ENCODE measurements at places on chromosomes 2 and 18. TPM values are rescaled to one million over a fixed set of nuclear protein-coding genes. Genes with fewer than 3 reads are reported as not detected.
A peak's percentile ranks its signal among the peaks of the same experiment; 100 is the strongest.

GRCh38 chr2:220228310-220229006 lies 601.0 kb downstream of the SLC4A3 start:
- no peak for DNase-seq

GRCh38 chr18:9380621-9381395 lies 46.2 kb downstream of the TWSG1 start:
- no peak for DNase-seq

GRCh38 chr2:181781078-181781786 lies 100.9 kb upstream of the NEUROD1 start:
- DNase-seq = no peak

- no peak for DNase-seq
Measured at GRCh38 chr2:18750672-18751554, 161.5 kb upstream of the NT5C1B start.

DNA sequence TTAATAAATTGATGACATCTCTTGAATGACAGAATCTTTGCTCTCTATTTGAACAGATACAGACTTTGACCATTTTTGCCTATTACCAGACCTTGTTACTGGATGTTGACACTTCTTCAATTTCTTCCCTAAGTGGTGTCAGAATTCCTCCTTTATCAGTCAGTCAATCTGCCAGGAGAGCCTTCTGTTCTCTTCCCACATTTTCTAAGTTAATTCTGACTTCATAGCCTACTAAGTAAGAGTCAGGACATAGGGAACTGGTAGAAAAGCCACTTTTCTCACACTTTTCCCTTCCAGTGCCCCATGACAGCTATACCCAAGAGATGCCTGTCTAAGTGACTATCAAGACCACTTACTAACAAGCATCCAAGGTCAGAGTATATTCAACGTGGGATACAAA lies 1187.5 kb upstream of the NXPH2 start:
- DNase-seq = no peak

DNA sequence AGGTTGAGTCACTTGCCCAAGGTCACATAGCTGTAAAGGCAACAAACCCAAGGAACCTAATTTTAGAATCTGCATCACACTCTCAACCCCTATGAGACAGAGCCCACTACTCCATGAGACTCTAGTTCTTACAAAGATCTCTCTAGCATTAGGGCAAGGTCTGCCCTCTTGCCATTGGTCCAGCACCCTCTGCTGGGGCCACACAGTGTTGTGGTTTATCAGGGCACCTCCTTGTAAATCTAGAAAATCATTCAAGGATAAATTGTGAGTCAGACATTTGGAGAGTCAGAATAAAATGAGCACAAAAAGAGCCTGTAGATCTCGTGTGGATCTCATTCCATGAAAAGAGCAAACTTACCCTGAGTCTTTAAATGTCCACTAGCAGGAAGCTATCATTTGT lies 91.2 kb downstream of the SLC8A1 start:
- no peak for DNase-seq

- DNase-seq = no peak
Measured at GRCh38 chr2:37190290-37190689, 1.8 kb upstream of the SULT6B1 start.

DNA sequence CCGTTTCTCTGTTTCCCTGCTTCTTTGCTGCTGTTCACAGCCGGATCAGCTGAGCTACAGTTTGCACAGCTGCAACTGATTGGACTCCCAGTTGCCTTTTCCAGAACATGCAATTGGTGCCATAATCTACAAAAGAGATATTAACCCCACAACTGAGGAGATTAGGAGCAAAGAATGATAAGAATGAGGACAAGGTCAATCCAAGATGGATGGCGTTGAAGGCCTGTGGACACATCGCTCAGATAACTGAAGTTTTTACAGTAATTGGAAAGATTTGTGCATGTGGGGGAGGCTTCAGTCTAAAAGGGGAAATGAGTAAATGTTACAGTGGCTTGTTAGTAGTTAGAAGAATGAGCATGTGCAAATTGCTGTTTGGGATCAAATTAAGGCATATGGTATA lies 263.2 kb downstream of the TGIF1 start:
- DNase-seq = no peak

- DNase-seq = no peak
Measured at GRCh38 chr18:69680123-69680522, 267.6 kb downstream of the CD226 start.

GRCh38 chr2:233445152-233445830 lies 91.0 kb downstream of the DGKD start:
- DNase-seq = no peak

GRCh38 chr18:27404855-27405254 lies 219.7 kb upstream of the CHST9 start:
- no peak for DNase-seq

DNA sequence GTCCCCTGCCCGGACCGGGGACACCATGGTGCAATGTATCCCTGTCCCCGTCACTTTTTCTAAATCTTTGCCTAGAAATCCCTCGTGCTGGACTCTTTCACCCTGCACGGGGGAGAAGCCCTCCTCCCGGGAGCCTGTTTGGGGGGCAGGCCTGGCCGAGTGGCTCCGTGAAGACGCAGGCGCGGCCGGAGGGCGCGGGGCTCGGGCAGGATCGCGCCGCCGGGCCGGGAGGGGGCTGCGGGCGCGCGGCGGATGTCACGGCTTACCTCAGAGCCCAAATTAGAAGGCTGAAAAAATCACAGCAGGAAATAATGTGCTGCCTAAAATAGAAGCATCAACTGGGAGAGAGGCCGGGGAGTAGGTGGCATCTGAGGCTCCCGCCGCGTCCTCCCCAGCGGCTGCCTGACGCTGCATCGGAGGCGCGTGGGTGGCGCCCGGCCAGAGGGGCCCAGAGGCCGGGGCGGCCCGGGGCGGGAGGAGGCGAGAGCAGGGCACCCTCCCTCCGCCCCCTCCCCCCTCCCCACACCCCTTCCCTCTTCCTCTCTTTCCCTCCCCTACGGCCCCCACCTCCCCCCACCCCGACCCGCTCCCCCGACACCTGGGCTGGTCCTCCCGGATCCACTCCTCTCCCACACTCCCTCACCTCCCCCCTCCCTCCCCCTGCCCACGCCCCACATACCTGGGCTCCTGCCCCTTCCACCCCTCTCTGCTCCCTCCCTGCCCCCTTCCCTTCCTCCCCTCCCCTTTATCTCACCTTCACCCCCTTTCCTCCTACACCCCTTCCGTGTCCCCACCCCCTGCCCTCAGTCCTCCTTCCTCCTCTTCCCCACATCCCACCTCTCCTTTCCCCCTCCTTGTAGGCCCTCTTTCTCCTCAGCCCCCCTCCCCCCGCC lies 51.9 kb downstream of the SLC4A1AP start:
- no peak for DNase-seq

GRCh38 chr2:157052685-157053224 lies 204.8 kb upstream of the GALNT5 start:
- no peak for DNase-seq

- DNase-seq = no peak
Measured at GRCh38 chr2:8452296-8452695, 229.6 kb upstream of the ID2 start.

DNA sequence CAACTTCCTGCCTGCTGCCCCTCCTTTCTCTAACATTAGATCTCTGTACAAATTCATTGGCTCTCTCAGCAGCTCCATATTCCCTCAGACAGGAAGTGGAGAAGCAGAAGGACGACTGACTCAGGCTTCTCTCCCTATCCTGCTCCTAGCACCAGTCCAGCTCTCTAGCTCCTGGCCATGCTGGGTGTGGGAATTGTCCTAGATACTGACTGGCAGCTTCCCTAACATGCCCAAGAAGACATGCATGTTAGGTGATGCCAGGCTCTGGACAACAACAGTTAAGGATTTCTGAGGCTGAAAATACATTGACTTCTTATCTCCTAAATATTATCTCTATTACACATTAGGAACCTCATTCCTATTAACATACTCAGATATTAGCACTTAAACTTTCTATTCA lies 292.9 kb downstream of the IKZF2 start:
- no peak for DNase-seq

DNA sequence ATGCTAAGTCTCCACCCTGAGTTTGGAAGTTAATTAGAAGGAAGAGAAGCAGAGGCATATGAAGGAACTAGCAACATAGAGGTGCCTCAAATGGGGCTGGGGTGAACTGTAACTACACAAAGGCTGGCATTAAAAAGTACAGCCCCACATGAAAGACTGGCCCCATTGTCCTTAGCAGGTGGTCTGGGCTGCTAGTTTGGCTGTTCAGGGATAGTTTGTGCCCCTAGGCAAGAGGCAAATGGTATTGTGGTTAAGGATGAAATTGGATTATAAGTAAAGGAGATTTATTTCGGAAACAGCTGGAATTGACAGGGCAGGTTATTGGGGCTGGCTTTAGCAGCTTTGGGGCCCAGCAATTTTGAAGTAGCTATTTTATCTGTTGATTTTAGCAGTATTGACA lies 365.7 kb upstream of the TNP1 start:
- no peak for DNase-seq

DNA sequence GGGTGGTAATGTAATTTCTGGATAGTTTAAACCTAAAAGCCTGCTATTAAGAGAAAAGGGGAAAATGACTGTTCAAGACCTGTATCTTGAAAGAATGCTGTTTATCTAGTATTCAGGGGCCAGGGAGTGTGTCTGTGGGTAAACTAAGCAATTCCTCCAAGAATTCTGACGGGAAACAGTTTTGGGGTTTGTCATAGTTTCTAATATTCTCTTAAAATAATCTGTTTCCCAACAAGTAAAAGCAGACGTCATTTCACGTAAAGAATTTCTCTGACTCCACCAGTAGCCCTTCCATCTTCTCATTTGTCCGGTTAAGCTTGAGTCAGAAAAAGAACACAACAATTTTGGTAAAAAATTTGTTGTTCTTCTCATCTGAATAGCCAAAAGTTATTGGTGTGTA lies 232.1 kb upstream of the EPAS1 start:
- no peak for DNase-seq

GRCh38 chr2:6748406-6749067 lies 117.2 kb downstream of the CMPK2 start:
- no peak for DNase-seq

DNA sequence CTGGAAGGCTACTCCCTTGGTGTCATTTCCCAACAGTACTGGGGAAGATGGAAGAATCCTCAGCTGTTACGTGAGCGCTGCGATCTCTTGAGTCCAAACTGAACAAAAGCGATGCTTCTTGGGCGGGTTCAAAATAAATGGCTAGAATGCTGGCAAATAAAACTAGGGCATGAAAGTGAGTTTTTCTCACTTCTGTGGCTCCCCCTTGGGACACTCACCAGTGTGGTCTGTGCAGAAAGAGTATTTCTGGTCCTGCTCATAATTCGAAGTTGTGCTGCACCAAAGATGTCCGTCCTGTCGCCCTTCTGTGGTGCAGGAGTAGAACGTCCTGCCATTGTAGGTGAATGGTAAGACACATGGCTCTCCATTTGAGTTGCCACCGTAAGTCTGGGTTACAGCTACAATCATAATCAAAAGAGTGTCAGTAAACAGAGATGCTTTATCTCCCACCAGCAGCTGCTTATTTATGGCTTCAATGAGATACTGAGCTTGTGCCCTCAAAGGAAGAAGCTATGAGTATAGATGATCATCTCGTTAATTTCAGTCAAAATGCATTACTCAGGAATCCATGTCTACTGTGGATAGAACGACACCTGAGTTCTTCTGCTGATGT lies 11.8 kb downstream of the FN1 start:
- no peak for DNase-seq

GRCh38 chr2:32357318-32358110 lies 691 bp downstream of the BIRC6 start:
- DNase-seq = peak; percentile 36

- no peak for DNase-seq
Measured at GRCh38 chr18:41237317-41237716, 717.7 kb upstream of the PIK3C3 start.

GRCh38 chr18:58599106-58599505 lies 29.8 kb downstream of the ALPK2 start:
- no peak for DNase-seq

- no peak for DNase-seq
Measured at GRCh38 chr2:129752176-129752575, 227.3 kb upstream of the RAB6C start.

GRCh38 chr18:69978732-69979715 lies 31.4 kb upstream of the CD226 start:
- DNase-seq = no peak

GRCh38 chr2:145755019-145755837 lies 1235.3 kb upstream of the ZEB2 start:
- no peak for DNase-seq

DNA sequence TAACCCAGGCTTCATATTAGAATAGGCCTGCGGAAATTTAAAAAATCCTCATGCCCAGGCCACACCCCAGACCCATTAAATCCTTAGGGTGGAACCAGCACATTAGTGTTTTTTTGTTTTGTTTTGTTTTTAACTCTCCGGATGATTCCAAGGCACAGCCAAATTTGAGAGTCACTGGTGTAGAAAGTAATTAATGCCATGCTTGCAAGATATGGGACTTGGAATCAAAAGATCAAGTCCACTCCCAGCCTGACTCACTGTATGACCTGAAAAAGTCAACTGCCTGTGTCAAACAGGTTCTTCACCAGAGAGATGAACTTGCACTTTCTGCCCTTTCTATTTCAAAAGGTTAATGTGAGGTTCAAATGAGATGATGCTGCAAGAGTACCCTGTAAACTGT lies 310.3 kb upstream of the LYPD1 start:
- DNase-seq = no peak

DNA sequence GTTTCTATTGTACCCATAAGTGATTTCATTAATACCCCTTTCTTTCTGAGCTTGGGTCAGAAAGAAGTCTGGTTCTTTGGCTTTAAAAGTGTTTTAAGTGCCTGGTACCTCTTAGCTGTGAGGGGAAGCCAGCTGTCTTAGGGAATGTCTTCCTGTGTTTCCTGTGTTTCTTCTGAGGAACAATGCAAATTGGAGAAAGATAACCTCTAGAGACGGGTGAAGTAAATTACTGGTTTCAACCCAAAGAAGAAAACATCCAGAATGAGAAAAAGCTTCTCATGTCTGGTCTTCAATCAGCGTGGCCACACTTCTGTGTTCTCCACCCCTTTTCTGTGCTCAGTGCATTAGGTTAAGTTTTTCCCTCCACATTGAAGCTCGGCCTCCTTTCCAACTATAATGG lies 10.2 kb upstream of the CHN1 start:
- no peak for DNase-seq

The NIFK gene
- polyA plus RNA-seq = 70.1 TPM

The PPP4R1 gene
- 88.7 TPM for polyA plus RNA-seq

The CHRND gene
- polyA plus RNA-seq = 0.59 TPM

The KLHL30 gene
- polyA plus RNA-seq = 0.22 TPM

The NXPH2 gene
- polyA plus RNA-seq = 4.5 TPM

The TEKT4 gene
- polyA plus RNA-seq = 0.11 TPM

The ARHGEF4 gene
- polyA plus RNA-seq = 7.5 TPM

The FER1L5 gene
- polyA plus RNA-seq = 0.80 TPM

The GALNT5 gene
- 0.47 TPM for polyA plus RNA-seq

The UPP2 gene
- polyA plus RNA-seq = 12.3 TPM

The LCT gene
- not detected for polyA plus RNA-seq

The GAL3ST2 gene
- 0.22 TPM for polyA plus RNA-seq

The PLEKHH2 gene
- polyA plus RNA-seq = 29.2 TPM
